ENCODE measurements at places on chromosomes 13 and 19.

GRCh38 chr19:5106191-5106726, 137.3 kb downstream of the KDM4B start:
- DNase-seq, result no peak

GRCh38 chr19:42313096-42313839, at the start of gene TMEM145:
TSS of gene TMEM145 (plus strand) at chr19:42313309. CDS start at chr19:42313377, 68 bp downstream.
- DNase-seq, result no peak

DNA sequence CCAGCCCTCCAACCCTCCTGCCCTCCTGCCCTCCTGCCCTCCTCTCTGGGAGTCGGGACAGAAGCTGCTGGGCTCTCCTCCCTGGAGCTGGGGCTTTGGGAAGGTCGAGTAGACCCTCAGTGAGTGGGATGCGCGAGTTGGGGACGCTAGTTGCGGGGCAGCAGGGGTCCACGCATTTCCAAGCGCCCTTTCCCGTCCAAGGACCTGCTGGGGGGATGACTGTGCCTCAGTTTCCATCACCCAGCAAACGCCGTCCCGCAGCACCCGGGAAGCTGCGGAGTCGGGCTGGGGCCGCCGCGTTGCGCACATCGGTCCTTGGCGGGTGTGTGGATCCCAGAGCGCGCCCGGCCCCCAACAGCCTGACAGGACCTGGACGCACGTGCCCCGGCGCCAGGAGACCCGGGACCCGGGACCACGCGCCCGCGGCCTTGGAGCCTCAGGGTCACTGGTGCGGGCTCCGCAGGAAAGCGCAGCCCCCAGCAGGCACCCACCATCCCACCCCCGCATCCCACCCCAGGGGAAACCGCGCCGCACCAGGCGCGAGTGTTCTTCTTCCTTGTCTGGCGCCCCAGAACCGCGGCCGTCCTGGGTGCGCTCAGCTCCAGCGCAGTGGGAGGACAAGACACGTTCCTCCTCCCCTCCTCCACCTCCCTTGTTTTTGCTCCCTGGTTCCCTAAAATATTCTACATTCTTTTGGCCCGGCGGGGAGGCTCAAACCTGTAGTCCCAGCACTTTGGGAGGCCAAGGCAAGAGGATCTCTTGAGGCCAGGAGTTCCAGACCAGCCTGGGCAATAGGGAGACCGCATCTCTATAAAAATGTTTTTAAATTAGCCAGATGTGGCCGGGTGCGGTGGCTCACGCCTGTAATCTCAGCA, 9.2 kb downstream of the ONECUT3 start:
- DNase-seq, result no peak

DNA sequence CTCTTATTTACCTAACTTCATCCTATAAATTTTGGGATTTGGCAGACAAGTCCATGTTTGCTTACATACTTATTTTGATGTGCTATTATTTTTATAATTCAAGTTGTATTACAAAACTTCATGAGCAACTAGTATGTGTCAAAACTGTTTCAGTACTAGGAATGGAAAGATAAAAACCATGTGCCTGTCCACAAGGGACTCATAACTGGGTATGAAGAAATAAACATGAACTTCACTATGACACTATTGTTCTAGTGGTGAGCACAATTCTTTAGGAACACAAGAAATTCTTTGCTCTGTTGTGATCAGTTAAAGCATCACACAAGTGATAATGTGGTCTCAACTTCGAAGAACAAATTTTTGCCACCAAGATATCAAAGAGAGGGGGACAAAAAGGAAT, 97.5 kb upstream of the FBXL3 start:
- no peak for DNase-seq

DNA sequence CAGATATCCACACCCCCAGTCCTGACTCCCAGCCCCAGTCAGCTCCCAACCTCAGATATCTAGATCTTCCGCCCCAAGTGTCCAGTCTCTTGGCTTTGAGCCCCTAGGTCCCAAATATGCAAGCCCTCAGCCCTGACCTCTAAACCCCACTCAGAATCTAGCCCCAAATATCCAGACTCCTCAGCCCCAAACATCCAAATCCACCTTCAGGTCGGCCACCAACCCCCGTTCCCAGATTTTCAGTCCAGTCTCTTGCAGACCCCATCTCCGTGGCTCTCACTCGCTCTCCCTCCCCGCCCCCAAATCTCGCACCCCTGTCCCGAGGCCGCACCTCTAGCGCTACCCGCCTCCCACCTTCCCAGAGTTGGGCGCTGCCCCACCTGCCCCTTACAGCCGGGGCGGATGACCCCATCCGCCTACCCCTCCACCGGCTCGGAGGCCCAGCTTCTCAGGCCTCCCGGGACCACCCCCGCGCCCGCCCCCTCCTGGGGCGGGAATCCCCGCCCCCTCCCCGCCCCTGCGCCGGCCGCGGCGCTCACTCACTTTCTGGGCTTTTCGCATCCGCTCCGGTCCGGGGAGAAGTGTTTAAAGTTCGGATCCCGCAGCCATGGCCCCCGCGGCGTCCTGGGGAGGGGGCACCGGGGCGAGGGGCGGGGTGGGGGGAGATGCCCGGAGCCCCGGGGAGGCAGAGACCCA, 604 bp downstream of the ERFL start:
- peak; percentile 27 for DNase-seq

DNA sequence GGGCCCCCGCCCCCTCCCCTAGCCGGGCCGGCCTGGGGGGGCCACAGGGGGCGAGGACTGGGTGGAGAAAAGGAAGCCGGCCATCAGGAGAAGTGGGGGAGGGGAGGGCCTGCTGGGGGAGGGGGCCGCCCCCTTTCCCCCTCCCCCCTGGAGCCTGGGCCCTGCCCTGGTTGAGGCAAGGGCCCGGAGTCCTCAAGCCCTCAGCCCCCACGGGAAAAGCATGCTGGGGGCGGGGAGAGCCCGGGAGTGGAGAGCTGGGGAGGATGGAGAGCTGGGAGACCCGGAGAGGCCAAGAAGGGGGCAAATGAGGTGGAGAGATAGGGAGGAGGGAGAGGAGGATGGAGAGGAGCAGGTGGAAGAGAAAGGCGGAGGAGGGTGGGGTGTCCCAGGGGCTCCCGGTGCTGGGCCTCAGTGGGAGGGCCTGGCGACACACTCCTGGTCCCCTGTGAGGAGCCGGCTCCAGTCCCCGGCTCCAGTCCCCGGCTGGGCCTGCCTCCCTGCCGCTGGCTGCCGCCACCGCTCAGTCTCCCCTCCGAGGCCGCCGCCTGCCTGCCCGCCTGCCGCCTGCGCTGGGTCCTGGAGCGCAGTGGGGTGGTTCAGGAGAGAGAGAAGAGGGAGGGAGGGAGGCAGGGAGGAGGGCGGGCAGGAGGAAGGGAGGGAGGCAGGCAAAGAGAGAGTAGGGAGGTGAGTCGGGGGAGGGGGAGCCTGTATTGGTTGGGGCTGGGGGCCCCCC, at the start of gene GRIK5:
Gene GRIK5 (minus strand): TSS at position 588 of the 733 bp plus-strand sequence. CDS start 4,436 bp downstream, outside the sequence.
- no peak for DNase-seq

DNA sequence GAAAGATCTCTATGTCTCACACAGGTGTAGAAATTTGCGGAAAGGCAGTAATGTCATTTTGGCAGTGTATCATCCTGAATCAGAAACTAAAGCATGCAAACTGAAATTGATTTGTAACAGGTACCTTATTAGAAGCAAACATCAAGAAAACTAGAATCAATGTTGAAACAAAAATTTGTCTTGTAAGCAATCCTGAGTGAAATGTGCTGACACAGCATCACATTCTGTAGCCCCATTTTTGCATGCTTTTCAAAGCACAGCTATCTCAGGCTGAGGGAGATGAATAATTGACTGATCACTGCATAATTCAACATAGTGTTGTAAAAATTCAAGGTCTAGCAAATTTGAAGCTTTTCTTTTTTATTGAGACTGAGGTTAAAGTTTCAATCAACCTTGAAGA, 539.7 kb downstream of the DACH1 start:
- DNase-seq, result no peak

- no peak for DNase-seq
These were observed 14.6 kb downstream of the AKAP8L start for GRCh38 chr19:15404097-15404779.

DNA sequence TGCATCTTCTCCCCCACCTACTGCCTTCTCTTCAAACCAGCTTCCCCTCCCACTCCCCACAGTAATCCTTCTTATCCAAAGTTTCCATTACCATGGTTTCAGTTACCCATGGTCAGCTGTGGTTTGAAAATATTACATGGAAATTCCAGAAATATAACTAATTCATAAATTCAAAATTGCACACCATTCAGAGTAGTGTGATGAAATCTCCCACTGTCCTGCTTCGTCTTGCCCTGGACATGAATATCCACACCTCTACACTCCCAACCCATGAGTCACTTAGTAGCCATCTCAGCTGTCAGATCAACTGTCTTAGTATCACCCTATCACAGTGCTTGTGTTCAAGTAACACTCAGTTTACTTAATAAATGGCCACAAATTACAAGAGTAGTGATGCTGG, 3.8 kb upstream of the KCTD12 start:
- no peak for DNase-seq

DNA sequence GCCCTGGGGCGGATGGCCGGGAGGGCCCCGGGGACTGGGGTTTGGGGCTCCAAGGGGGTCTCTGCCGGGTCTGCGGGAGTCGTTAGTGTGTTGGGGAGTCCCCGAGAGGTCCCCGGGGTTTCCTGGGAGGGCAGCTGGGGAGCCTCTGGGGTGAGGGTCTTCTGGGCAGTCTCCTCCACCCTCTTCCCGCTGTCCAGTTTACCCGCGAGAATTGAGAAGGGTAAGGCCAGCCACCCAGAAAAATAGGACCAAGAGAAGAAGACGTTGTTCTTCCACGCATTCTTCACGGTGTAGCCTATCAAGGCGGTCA, 1.0 kb upstream of the ETFB start:
- DNase-seq, result no peak

DNA sequence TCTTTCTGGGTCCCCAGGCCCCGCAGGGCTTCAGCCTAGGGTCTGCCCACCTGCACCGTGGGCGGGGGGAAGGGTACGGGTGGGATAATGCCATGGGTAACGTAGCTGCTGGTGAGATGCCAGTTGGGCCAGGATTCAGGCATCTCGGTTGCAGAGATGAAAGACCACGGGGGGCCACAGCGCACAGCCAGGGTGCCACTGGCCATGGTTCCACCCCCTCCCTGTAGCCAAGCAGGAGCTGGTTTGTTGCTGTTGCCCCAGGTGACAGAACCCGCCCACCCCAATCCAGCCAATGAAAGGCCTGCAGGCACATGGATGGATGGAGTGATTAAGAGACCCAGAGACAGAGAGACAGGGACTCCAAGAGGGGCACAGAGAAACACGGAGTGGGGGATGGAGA, 1.0 kb upstream of the CGB7 start:
- no peak for DNase-seq

GRCh38 chr13:30803749-30804148, 68.4 kb downstream of the ALOX5AP start:
- DNase-seq, result no peak

GRCh38 chr19:11657307-11657706, 60.0 kb downstream of the ZNF627 start:
- no peak for DNase-seq

- no peak for DNase-seq
These were observed 6.0 kb upstream of the KATNAL1 start for GRCh38 chr13:30313311-30313710.

DNA sequence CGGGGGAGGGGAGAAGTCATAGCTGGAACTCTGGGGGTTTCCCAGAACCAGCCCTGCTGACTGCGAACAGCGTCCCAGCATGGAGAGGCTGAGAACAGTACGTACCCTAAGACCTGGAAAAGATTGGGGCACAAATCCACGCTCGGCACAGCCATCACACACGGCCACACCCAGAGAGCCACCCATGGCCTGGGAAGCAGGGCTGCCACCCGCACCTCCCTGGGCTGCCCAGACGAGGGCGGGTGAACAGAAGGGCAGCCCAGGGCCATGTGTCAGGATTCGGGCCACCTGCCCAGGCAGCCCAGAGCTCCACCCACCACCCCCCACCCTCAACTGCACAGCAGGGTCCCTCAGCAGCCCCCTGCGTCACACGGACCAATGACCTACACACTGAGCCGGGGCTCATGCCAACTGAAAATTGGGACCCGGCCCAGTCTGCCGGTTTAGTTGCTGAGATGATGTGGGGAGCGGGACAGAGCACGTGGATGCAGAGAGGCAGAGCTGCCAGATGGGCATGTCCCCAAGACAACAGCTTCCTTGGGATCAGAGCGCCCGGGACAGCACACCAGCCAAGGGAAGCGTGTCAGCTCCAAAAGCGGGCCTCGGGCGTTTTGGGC, 8.5 kb downstream of the UBXN6 start:
- DNase-seq, result no peak

- peak; percentile 50 for DNase-seq
These were observed 6.7 kb upstream of the GNA15 start for GRCh38 chr19:3129112-3129511.

- DNase-seq, result no peak
These were observed 582 bp upstream of the PTPRH start for GRCh38 chr19:55209693-55210472.

GRCh38 chr13:38752686-38753085, 65.8 kb downstream of the FREM2 start:
- no peak for DNase-seq

DNA sequence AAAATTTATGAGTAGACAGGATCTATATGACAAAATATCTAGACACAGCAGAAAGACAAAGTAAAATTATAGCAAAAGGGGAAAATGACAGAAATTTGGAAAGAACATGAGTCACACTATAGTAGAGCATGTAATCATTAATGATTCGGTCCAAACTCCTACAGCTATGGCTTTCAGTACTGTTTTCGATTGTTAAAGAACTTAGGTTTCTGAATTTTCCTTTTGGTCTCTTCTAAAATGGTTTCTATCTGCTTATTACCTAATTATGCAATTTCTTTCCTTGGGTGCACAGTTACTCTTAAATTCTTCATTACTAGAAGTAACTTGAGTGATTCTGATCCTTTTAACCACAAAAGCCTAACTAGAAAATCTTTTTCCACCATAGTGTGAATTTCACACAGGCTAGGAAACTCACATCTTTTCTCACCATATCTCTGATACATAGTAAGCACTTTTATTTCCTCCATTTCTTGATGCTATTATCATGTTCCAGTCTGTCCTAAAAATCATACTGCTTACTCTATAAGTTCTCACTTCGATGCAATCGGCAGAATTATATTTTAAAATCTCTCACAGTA, 1101.4 kb downstream of the PCDH9 start:
- no peak for DNase-seq

DNA sequence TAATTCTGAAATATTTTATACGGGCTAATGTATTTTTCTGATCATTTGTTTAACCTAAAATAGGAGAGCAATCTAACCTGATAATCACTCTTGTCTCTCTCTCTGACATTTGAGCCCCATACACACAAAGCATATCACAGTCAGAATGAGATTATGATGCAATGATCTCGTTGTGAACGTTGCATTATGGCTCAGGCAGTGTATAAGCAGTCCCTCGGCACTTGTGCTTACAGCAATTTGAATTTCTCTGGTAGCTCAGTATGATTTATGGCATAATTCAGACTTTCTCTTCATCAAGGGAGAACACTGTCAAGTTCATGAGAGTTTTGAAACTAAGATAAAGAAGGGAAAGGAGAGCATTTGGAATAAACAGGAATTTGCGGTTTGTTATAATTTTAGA, 256.1 kb downstream of the DACH1 start:
- DNase-seq, result no peak

DNA sequence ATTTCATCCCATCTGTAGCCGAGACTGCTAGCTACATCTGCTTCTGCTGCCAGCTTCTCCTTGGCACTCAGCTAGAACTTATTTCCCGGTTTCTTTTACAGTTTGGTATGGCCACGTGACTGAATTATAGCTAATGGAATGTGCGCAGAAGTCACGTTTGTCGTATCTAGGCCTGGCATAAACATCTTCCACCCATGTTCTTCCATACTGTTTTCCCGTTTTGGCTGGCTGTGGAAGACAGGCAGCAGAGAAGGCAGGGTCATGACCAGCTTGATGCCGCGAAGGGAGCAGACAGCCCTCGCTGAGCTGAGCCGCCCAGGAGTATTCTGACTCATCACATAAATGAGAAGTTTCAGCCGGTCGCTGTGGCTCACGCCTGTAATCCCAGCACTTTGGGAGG, 186.7 kb downstream of the RFC3 start:
- DNase-seq, result no peak

GRCh38 chr19:23788411-23788810, 29.7 kb upstream of the ZNF681 start:
- no peak for DNase-seq

All from CD4-positive, alpha-beta T cell treated with Interleukin-15 for 4 hours (primary cell).